ENCODE measurements at places on chromosomes 6 and 20.
A peak's percentile ranks its signal among the peaks of the same experiment; 100 is the strongest.

GRCh38 chr20:60713396-60713795 is 538.7 kb upstream of the CDH4 start:
- no peak for DNase-seq

DNA sequence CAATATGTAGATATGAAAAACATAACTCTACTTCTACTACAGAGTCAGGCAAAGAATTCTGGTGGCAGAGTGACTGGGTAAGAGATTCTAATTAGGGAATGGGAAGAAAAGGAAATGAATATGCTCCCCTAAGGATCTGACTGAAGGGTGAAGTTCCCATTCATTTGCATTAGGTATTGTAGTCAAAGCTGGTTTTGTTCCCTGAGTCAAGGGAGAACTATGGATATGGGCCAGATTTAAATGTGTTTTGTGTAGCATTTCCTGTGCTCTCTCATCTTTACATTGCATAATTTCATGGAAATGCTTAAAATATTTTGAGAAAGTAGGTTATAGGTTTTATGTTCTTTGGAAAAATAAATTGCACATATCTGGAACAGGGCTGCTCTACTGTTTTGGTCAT is 299.7 kb downstream of the BTBD3 start:
- no peak for DNase-seq

- DNase-seq = no peak
Measured at GRCh38 chr20:48544402-48545339, 283.1 kb downstream of the PREX1 start.

DNA sequence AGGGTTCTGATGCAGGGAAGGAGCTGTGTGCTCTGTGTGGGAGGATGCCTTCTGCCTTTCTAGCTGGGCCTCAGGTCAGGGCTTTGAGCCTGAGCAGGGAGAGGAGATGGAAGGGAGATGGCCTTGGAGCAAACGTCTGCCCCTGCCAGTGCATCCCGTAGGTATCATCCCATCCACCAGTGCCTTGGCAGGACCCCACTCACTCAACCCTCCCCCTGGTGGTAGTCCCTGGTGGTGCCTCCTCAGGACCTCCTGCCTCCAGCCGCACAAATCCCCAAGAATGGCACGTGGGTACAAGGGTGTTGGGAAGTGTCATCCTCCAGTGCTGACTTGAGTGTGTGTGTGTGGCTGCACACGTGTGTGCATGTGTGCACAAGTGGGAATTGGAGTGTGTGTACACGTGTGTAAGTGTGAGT is 23.1 kb upstream of the MICB start:
- no peak for DNase-seq

GRCh38 chr6:10383331-10384090 is 31.4 kb downstream of the TFAP2A start:
- DNase-seq = no peak

DNA sequence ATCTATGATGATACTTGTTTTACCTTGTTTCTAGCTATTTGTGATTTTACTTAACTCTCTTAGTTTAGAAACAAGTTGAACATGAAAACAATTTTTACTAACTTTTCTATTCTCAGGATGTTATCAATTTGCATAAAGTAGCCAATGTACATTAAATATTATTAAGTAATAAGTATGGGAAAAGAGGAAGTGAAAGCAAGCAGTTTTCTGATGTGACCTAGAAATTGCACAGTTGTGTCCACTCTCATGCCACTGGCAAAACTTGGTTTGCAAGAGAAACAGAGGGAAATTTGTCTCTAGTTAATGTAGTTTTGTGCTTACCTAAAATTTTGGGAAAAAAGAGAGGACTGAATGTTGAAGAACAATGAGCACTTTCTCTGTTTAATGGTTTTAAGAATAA is 19.2 kb upstream of the TSPYL1 start:
- no peak for DNase-seq

GRCh38 chr6:7073821-7074525 is 33.8 kb upstream of the RREB1 start:
- peak; percentile 6 for DNase-seq

- no peak for DNase-seq
Measured at GRCh38 chr6:114304304-114304887, 38.4 kb downstream of the HS3ST5 start.

DNA sequence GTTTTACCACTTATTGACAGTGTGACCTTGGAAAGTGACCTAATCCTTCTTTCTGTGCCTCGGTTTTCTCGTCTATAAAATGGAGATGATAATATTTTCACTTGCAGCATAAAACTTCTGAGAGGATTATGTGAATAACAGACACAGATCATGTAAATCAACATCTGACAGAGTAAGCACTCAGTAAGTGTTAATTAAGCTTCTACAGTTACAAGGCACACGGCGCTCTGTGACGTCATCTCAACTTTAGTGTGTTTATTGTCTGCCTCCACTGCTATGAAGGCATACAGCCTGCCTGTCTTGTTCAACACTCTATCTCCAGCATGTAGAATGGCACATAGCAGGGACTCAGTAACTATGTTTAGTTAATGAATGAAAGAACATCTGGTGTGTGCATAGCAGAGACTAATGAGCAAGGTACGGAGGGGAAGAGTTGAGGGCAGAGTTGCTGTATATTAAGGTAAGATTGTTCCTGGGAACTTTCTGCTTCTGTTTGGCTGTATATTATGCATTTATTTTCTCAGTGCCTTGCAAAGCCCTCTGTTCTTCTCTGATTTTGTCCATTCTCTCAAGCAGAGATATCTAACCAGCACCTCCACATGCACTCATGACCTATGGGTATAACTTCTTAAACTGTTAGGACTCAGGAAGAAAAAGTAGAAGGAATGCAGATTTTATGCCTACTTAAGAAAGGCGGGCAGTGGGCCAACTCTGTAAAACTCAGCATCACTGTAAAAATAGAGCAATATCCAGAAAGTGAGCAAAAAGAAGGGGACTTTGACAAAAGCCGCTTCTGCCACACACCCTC is 66.4 kb upstream of the STMND1 start:
- no peak for DNase-seq

- no peak for DNase-seq
Measured at GRCh38 chr20:33097001-33097400, 17.6 kb downstream of the BPIFB4 start.

DNA sequence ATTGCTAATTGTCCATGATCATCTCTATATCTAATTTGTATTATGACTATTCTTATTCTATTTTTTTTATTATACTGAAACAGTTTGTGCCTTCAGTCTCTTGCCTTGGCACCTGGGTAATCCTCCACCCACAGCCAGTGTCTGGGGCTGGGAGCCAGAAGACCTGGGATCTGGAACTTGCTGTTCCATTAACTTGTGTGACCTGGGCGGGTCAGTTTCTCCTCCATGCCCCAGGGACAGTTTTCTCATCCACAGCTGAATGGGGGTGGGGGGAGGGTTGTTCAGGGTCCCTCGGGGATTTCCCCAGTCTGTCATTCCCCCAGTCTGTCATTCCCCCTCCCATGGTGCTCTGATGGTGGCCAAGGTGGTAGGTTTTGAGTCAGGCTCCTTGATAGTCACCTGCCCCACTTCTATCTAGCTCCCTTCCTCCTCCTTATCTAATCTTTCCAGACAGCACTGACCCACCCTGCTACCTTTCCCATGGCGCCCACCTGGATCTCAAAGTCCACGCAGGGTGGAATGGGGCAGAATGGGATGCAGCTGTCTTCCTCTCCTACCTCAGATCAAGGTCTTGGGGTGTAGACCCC is 10.9 kb downstream of the ITPR3 start:
- DNase-seq = no peak

DNA sequence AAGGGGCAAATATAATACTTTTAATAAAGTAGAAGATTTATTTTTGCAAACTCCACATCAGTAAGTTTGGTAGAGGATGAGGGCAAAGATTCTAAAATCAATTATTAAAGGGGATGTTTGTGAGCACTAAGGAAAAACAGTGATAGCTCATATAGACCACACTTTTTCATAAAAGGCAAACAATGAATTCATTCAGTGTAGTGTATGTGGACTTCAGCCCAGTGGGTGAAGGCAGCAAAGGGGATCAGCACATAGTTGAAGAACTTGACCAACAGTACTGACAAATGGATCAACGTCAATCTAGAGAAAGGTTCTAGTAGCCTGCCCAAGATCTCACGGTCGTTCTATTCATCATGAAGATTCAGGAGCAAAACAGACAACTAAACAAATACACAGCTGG is 45.3 kb downstream of the MAK start:
- DNase-seq = no peak

- DNase-seq = no peak
Measured at GRCh38 chr6:88662653-88663174, 300.7 kb downstream of the RNGTT start.

DNA sequence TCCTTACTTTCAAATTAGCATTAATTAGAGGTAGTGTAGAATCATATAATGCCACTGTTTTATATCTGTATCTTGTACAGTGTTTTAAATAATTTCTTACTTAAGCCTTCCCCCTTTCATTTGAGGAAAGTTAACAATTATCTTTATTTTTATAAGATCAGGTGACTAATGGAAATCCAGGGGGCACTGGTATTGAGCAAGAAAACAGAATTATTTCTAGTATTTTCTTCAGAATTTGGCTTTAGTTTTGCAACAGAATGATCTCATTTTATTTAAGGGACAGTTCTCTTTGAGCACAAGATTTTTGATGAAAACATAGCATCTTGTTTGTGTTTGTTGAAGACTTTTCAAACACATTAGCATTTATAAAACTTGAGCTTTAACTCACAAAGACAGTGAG is 55.9 kb downstream of the RNF217 start:
- no peak for DNase-seq

GRCh38 chr6:2034256-2034655 is 211.1 kb downstream of the GMDS start:
- DNase-seq = no peak

- DNase-seq = no peak
Measured at GRCh38 chr6:169579407-169580111, 122.3 kb downstream of the WDR27 start.

GRCh38 chr6:151551223-151551857 is 57.5 kb downstream of the CCDC170 start:
- no peak for DNase-seq

GRCh38 chr6:3361312-3362037 is 95.4 kb downstream of the SLC22A23 start:
- DNase-seq = no peak

DNA sequence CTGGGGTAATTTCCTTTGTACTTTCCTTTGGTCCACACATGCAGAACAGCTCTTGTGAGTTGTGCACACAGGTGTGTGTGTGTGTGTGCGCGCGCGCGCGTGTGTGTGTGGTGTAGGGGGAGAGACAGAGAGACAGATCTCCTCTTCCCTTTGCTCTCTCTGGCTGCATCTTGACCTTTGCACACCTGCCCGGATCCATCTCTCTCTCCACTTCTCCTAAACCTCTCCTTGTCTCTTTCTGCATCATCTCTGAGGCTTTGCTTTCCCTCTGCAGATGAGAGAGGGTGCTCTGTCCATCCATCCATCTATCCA is 67.0 kb downstream of the SRC start:
- no peak for DNase-seq

DNA sequence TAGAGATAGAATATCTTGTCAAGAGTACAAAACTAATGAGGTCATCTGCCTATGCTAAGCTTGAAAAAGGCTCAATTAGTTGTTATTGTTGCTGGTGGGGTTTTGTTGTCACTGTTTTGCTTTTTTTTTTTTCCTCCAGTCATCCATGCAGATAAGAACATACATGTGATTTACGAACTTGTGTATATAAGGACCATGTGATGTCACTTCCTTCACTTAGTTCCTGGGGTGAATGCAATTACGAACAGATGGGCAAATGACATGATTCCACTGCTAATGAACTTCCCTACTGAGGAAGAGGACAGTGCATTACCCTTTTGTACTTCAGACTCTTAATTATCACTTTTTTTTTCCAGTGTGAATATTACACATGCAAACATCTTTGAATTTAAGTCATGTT is 1175.3 kb upstream of the GJE1 start:
- DNase-seq = no peak

- no peak for DNase-seq
Measured at GRCh38 chr6:20907486-20908071, 373.3 kb downstream of the CDKAL1 start.

- no peak for DNase-seq
Measured at GRCh38 chr20:52622081-52622480, 350.1 kb upstream of the TSHZ2 start.

DNA sequence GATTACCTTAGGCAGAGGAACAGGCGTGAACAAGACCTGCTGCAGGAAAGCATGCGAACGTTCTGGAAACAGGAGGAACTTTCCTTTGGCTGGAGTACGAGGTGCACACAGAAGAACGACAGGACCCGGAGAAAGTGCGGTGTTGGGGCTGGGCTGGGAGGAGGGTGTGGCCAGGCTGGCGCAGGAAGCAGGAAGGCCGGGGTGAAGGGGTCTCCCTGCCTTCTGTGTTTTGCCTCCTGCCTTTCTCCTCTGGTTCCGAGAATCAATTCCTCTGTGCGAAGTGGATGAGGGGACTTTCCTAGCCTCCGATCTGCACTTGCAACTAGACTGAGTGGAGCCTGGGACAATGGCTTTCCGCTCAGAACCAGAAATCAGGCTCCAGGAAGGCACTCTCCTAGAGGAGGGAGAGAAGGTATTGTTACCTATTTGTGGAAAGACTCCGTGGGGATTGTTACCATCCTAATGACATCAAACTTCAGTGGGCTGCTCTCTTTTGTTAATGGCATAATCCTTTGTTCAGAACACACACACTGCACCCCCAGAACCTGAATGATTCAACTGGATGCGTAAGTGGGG is 22.9 kb upstream of the PLEKHG1 start:
- no peak for DNase-seq

GRCh38 chr6:54541541-54541940 is 233.3 kb downstream of the TINAG start:
- DNase-seq = no peak

- no peak for DNase-seq
Measured at GRCh38 chr6:47126647-47127391, 84.7 kb upstream of the ADGRF1 start.

DNA sequence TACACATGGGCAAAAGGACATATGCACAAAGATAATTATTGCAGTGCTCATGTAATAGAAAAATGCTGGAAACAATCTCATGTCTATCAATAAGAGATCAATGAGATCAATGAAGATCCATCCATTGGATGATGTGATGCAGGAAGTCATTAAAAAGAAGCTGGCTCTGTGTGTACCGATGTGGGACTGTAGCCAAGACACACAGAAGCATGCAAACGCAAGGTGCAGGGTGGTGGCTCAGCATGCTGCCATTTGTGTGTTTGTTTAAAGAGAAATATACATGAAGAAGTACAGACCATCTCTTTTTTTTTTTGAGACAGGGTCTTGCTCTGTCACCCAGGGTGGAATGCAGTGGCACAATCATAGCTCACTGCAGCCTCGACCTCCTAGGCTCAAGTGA is 33.1 kb upstream of the KCNB1 start:
- DNase-seq = no peak

DNA sequence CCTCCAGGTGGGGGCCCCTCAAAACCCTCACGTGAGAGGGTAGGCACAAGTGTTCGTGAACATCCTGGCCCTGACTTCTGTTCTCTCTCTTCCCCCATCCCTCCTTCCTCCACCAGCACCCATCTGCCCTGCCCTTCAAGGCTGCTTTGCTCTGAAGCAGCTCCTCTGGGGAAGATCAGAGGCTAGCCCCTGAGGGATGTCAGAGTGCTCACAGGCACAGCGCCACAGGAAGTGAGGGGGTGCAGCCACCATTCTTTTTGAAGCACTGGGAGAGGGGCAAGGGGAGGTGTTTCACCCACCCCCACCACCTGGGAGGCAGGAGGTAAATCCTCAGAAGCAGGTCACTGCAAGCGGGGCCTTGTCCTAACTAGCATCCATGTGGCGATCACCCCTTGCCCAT is 11.4 kb downstream of the MOCS1 start:
- DNase-seq = no peak
